ENCODE measurements at places on chromosomes 1 and 21. TPM values are rescaled to one million over a fixed set of nuclear protein-coding genes. Genes with fewer than 3 reads are reported as not detected.

Gene SLC30A2
- 0.18 TPM for total RNA-seq

Gene LCA5L
- 6.0 TPM for total RNA-seq

Gene HORMAD1
- total RNA-seq, result not detected

Gene EXOSC10
- total RNA-seq, result 69.1 TPM

Gene KRTAP12-2
- not detected for total RNA-seq

Gene ETNK2
- total RNA-seq, result 10.5 TPM

Gene FAM72B
- total RNA-seq, result 23.1 TPM

GRCh38 chr1:93601686-93602085 lies 80.0 kb downstream of the BCAR3 start:
- no peak for DNase-seq

DNA sequence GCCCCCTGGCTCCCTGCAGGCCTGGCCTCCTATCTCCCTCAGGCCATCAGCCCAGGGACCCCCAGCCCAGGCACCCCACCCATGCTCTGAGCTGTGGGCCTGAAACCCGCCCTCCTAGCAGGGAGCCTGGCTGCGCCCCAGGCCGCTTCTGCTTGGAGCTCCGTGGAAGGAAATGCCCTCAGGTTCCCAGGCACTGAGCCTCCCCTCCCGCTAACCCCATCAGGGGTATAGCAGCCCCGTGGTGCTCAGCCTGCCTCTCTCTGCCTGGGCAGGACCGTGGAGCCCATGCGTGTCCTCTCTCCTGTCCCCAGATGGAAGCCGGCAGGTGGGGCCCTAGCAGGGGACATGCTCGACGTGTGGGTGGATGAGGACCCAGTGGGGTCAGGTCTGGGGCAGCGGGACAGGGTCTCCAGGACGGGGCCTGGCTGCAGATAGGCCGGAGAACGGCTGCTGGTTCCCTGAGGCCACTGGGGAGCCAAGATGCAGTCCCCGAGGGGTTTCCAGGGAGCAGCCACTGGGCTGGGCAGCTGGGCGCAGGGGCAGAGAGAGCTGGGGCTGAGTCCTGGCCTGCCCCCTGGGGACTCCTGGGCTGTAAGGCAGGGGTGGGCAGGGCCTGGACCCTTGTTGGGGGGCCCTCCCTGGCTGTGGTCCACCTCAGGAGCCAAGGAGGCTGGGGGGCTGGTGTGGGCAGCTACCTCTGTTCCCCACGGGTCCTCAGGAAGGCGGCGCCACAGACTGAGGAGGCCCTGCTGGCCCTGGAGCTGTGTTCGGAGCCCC lies 75.5 kb downstream of the MORN1 start:
- no peak for DNase-seq

DNA sequence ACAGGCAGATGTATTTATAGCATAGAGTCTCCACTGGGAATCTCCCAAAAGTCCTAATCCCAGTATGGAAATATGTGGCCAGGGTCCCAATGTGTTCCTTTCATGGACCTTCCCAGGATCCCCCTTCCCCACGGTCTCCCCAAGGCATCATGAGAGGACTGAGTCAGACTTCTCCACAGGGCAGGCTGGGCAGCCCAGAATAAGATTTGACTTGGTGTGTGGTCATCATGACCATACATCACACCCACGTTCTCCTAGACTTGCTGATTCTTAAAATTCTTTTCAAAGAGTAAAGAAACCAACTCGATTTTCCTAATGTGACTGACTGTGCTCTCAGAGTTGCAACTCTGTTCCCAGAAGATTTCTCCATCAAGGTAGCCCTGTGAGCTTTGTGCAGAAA lies 93.9 kb upstream of the CD34 start:
- no peak for DNase-seq

- DNase-seq, result peak; percentile 63
These were observed 82.8 kb downstream of the GLIS1 start for GRCh38 chr1:53655931-53656746.

DNA sequence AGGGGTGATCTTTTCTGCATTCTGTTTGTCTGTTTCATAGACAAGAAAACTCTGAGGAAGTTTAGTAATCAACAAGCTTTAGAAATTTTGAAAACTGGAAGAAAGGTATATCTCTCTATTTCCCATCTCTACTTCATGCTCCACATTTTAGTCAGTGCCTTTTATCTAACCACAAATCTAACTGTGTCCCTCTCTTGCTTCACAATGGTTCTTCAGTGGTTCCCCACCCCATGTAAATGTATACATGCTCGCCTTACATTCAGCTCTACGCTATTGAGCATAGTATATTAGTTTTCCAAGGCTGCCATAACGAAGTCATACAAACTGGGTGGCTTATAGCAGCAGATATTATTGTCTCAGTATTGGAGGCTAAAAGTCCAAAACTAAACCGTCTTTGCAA lies 14.4 kb upstream of the SAMSN1 start:
- no peak for DNase-seq

DNA sequence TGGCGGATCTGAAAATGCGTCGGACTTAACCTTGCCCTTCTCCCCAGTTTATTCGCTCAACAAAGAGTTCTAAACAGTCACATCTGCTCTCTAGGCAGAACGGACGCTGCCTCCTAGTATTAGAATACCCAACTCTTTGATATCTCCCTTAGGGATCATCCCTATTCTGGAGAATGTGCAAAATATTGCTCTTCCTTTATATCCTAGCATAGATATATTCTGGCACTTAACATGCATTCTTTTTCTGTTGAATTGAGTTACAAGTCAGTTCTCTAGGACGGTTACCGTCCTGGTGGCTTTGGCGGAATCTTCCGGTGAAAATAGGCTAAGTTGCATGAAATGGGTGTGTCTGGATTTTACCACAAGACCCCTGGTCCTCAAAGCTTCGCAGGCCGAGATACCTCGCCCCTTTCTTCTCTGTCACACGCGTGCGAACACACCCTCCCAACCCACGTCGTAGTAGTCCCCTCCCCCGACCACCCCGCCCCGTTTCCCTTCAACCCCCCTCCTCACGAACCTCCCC lies 501 bp upstream of the DNAJC6 start:
- no peak for DNase-seq

- no peak for DNase-seq
These were observed 10.0 kb downstream of the ZSCAN20 start for GRCh38 chr1:33482412-33482811.

GRCh38 chr1:214525535-214526019 lies 25.8 kb downstream of the PTPN14 start:
- DNase-seq, result peak; percentile 77

GRCh38 chr1:39822146-39822545 lies 33.5 kb upstream of the BMP8B start:
- DNase-seq, result no peak

GRCh38 chr1:47235806-47236205 lies 3.8 kb upstream of the TAL1 start:
- no peak for DNase-seq

- DNase-seq, result no peak
These were observed 239.5 kb downstream of the FAF1 start for GRCh38 chr1:50720457-50721053.

DNA sequence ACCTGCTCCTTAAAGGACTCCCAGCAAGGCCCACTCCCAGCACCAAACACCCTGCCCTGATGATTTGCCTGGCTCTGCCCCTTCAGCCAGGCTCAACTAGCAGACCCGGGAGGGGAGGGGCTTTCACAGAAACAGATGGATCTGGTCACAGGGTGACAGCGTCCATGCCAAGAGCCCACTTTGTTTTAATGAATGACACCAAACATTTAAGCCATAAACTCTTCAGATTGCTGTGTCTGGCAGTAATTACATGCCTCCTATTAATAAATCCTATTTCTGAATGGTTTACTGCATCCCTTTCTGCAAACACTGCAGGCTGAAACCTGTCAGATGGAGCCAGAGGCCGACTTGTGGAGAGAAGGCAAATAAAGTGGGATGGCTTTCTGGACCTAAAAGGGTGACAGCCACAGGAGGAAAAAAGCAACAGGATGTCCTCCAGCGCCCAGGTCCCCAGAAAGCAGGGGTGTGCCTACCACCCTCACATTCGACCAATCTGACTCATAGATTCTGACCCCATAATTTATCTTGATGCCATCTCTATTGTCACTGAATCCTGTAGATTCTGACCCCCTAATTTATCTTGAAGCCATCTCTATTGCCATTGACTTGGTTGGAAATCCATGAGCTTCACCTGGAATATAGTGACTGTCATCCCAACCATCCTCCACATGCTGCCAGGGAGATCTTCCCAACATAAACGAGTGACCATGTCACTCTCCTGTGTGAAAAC lies 200.9 kb downstream of the PLPP3 start:
- no peak for DNase-seq

DNA sequence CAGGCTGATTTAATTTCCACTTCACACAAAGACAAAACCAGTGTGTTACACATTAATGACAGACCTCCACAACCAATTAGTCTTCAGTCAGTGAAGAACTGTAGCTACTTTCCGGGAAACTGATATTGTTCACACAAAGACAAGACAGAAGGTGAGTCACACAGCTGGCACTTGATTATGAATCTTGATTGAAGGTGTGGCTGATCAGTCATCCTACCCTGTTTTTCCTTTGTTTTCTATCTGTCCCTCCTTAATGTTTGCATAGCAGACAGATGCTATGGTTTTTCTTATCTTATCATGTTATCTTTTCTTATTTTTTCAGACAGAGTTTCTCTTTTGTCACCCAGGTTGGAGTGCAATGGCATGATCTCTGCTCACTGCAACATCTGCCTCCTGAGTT lies 185.1 kb upstream of the GREM2 start:
- DNase-seq, result peak; percentile 54

DNA sequence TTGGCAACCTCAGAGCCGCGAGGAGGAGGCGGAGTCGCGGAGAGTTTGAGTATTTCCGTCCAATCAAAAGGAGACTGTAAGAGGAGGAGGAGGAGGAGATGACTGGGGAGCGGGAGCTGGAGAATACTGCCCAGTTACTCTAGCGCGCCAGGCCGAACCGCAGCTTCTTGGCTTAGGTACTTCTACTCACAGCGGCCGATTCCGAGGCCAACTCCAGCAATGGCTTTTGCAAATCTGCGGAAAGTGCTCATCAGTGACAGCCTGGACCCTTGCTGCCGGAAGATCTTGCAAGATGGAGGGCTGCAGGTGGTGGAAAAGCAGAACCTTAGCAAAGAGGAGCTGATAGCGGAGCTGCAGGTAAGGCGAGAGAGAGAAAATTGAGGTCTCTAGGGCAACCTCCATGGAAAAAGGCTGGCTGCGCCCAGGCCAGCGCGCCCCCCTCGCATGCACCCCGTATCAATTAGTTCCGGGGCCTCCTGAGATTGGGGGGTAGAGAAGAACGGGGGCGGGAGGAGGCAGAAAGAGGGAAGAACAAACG lies at the start of gene PHGDH:
Gene PHGDH, plus strand, starts transcription at position 131 of the 538 bp plus-strand sequence. Its CDS starts 89 bp downstream, at position 220.
- DNase-seq, result peak; percentile 94

GRCh38 chr1:6969106-6969505 lies 183.9 kb downstream of the CAMTA1 start:
- DNase-seq, result peak; percentile 93

DNA sequence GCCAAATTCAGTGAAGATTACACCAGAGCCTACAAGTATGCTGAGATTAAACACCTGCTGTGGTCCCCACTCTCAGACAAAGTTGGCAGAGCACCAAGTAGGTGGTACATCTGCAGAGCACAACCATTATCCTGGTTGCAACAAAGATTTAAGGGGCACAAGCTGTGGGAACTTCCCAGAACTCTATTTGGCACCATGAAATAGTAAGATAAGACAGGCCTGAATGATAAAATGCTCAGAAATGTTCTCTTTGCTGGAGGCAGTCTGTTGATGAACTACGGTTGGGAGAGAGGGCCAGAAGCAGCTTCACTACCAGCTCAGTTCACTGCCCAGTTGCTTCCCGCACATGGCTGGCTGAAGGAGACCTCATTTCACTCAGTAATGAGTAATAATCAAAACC lies 19.9 kb downstream of the RPL5 start:
- DNase-seq, result no peak

GRCh38 chr1:36912365-36912865 lies 121.9 kb downstream of the GRIK3 start:
- no peak for DNase-seq

DNA sequence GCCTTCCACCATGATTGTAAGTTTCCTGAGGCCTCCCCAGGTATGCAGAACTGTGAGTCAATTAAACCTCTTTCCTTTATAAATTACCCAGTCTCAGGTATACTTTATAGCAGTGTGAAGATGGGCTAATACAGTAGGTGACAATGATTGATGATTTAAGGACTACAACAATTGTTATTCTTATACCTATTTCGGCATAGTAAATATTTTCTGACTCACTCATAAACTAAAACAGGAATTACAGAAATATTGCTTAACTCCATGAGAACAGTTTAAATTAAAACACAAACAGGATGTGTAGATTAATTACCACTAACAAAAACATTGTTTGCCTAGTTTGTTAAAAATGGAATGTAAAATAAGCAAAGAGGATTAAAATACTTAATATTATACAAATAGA lies 839.9 kb downstream of the LTN1 start:
- no peak for DNase-seq

DNA sequence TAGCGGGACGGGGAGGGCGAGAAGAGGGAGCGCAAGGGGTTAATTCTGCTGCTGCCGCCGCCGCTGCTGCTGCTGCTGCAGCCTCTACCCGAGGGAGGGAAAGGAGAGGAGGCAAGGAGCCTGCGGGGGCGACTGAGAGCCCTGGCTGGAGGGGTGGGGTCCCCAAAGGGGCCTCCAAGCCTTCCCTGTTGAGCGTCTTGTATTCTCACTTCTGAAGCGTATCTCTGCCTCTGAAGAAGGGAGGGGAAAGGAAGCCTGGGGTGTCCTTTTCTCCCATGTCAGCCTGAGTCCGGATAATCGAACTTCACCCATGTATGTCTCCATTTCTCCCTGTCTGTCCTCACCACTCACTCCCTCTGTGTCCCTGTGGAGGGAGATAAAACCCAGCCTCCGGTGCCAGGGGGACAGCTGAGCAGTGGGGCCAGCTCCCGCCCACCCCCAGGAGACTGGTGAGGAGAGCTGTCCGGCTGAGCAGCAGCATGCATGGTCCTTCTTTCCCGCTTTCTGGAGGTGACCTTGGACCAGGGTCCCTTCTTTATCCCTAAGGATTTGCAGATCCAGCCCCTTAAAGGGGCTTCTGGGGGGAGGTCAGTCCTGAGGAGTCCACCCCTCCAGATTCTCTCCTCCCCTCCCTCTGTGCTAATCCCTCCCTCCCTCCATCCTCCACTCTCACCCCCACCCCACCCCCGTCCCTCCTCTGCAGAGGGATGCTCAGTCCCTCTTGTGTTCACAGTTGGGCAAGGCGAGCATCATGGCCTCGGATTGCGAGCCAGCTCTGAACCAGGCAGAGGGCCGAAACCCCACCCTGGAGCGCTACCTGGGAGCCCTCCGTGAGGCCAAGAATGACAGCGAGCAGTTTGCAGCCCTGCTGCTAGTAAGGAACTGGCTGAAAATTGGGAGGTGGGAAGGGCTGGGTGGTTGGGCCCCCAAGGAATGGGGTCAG lies 1.0 kb downstream of the NCDN start:
- DNase-seq, result no peak

GRCh38 chr1:66211521-66211920 lies 322.4 kb upstream of the SGIP1 start:
- no peak for DNase-seq

GRCh38 chr1:58780411-58780810 lies 3.4 kb downstream of the JUN start:
- no peak for DNase-seq
